ENCODE measurements at places on chromosomes 5 and 9.

DNA sequence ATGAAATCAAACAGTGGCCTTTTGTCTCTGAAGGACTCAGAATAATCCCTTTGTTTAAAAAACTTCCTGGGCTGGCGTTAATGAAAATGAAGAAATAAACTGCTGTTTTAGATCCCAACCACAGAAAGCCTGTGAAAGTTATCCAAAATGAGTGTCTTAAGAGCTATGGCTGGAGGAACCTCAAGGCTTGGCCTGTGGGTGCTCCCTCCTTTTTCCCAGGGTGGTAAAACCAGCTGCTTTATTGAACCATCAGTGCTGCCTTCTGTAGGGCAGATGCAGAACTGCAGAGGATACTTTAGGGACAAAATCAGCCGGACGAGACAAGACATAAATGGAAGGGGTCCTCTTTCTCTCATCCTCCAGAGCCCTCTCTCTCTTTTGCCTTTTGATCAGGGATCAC lies 100.9 kb downstream of the SMARCA2 start:
- DNase-seq = no peak

- no peak for DNase-seq
Measured at GRCh38 chr5:153598099-153598498, 107.6 kb downstream of the GRIA1 start.

- no peak for DNase-seq
Measured at GRCh38 chr5:76952795-76953536, at the start of gene CRHBP. Gene CRHBP (plus strand): TSS chr5:76953045. CDS start chr5:76953135, 90 bp downstream.

DNA sequence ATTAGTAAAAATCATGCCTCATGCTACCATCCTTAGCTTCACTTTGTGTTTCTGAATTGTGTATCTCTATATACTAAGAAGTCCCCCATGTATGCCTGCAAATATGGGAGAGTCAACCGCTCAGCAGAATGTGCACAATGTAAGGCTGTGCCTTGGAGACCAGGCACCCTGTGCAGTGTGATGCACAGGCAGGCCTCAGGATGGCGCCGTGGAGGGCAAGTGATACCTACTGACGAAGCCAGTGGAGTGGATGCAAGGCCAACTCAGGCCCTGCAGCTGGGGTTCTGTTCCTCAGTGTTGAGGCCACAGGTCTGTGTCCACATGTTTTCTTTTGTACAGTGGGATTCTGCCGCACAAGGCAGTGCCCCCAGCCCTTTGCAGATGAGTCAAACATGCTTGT lies 28.4 kb downstream of the SYK start:
- no peak for DNase-seq

GRCh38 chr5:6273090-6273735 lies 105.1 kb downstream of the MED10 start:
- no peak for DNase-seq

GRCh38 chr5:82406205-82406773 lies 128.1 kb upstream of the RPS23 start:
- no peak for DNase-seq

DNA sequence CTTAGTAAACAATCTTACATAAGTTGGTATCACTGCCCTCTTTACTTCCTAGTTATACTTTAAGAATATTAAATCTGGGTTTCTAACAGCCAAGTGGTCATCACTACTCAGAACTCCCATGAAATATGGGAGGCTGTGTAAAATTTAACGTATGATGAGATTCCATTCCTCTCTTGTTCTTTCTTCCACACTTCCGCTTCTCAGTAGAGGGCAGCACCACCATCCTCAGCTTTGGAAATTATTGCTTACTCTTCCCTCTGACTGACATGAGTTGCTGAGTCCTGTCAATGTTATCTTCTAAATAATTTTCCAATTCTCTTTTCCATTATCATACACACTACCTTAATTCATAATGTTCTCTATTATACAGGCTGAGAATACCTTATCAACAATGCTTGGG lies 194.0 kb downstream of the RFX3 start:
- no peak for DNase-seq

DNA sequence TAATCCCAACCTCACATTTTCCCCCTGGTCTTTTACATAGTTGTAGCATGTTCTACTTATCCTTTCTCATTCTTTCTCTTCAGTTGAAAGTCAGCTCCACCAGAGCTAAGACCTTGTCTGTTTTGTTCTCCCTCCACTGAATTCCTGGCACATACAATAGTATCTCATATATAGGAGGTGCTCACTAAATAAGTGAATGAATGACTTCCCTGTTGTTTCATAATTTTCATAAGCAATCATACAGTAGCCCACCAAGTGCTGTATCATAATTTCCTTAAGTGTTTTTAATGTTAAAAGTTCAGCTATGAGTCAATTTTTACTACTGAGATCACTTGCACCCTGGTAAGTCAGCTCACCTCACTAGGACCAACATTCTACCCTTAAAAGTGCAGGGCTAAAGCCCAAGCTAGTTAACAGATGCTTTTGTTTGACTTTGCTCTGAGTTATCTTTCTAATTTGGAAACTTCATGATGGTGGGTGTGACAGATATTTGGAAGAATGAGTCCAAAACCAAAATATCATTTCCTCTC lies 27.6 kb downstream of the TMEM245 start:
- DNase-seq = no peak

GRCh38 chr5:168950241-168950951 lies 350.5 kb downstream of the SLIT3 start:
- DNase-seq = no peak

DNA sequence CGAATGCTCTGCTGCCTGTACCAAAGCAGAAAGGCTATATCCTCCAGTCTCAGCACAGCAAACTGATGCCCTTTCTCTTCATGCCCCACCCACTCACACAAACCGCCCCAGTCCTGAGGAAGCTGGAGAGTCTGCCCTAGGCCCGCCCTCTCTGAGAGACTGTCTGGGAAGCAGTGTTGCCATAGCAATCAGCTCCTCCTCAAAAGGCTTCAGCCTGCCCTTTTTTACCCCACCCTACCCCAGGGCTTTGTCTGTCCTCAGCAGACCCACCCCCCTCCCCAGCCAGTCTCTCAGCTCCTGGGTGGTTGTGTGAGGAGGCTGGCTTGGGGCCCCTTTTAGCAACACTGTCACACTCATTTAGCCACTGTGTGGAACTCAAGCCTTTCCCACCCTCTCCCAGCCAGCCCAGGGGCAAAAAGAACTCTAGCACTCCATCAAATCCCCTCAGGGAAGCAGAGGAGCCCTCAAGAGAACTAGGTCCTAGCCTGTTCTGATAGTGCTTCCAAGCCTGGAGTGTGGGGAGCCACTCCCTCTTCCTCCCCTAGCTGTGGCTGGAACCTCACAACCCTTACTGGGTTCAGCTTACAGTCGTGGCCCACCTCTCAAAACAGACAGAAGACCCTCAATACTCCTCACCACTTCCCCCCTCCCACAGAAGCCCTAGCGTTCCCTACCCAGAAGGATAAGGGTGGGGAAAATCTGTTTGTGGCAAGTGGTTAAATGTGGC lies 1.4 kb downstream of the ATOSB start:
- DNase-seq = no peak

DNA sequence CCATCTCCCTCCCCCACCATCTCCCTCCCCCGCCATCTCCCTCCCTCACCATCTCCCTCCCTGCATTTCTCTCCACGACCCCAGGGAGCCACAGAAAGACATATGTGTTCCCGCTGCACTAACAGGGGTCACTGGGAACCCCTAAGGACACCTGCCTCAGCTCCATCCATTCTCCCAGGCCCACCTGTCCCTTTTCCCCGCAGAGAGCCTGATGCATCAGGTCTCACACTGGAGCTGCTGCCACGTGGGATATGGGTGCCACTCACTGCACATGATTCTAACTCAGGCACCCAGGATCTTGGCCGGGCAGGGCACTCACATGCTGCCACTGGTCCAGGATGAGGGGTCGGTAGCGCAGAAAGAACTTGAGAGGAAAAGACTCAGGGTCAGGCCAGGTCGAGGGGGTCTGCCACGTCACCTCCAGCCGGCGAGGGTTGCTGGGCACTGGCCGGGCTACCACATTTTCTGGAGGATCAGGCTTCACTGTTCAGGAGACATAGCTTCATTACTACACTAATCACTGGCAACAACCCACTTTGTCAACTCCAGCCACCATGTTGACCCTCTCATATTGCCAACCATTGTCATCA lies 33.2 kb upstream of the ENHO start:
- DNase-seq = no peak

DNA sequence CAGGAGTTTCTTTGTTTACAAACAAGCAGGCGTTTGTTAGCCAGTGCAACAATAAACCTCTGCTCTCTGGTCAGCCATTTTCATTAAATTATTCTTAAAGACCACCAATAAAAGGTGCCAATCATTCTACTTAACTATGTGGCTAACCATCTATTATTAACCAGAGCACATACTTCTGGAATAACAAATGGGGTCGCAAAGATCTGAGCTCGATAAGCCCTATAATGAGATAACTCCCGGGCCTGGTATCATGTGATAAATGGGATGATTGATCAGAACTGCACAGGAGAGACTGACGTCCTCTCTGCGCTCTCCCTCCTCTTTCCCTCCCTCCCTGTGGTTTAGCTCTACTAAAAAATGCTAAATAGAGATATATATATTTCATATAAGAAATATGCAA lies 488.2 kb downstream of the NTRK2 start:
- DNase-seq = no peak

DNA sequence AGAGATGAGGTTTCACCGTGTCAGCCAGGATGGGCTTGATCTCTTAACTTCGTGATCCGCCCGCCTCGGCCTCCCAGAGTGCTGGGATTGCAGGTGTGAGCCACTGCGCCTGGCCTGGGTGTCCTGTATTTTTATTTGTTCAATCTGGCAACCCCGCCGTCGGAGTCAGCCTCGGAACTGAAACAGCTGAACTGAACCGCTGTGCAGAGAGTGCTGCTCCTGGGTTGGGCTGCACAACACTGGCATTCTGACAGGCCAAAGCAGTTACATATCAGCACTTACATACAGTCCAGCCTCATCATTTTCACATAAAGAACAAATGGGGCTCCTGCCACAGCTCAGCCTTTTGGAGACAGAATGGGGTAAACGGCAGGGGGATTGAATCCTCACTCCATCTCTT lies 185.6 kb downstream of the C9orf50 start:
- no peak for DNase-seq

DNA sequence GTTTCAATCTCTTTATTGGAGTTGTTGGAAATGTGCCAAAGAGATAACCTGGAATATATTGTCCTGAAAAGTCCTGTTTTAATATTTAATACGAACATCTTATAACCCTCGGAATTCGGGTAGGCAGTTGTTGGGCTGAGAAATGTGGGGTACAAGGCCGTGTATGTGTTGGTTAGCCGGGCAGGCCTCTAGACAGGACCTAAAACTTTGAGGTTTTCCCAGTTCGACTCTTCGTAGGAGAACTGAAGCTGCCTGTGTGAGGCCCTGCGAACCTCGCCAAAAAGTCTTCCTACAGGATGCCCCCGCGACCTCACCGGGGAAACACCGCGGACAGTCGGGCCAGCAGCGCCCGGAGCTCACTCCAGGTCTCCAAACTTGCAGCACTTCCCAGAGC lies 583 bp upstream of the TJP2 start:
- no peak for DNase-seq

GRCh38 chr5:157570531-157571200 lies 4.9 kb downstream of the ADAM19 start:
- DNase-seq = no peak

GRCh38 chr5:69454460-69455249 lies 37.9 kb upstream of the OCLN start:
- DNase-seq = no peak

DNA sequence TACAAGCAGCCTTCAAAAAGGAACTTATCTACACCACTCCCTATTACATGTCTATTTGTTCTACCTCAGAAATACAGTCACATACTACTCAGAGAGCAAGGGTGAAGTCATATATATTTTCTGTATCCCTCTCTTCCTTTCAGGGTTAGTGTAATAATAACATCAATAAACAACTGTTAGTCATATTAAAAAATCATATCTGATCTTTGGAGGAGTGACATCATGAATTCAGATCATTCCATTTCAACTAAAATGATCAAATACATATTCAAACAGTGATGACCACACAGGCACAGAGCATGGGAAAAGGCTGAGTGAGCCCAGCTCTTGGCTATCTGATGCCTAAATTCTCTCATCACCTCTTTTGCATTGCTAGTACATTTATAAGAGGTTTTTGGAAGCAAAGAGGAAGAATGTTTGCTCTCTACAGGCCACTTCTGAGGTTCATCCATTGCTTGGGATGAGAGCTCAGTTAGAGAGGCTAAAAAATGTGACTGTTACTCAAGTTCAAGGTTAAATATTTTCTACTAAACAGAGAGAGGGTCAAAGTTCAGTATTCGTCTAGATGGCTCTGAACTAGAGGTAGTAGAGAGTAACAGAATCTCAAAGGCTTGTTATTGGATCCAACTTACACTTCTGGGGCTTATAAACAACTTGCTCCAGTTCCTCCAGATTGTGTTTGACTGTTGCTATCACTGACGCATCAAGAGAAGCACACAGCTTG lies 39.0 kb downstream of the RIGI start:
- no peak for DNase-seq

Measured in GM18507 (cell line).